ENCODE measurements at places on chromosomes 3 and 15.

DNA sequence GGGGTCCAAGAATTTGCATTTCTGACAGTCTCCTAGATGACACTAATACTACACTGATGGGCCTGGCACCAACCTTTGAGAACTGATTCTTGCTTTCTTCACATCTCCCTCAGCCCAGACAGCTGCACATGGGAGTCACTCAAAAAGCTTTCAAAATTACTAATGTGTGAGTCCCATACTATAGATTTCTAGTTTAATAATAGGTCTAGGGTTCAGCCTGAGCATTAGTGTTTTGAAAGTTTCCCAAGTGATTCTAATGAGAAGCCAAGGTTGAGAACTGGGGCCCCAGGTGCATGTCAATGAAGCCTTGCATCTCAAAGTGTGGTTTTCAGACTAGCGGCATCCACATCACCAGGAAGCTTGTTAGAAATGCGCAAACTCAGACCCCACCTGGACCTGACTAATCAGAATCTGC lies 159.9 kb upstream of the CMC1 start:
- H3K4me1 ChIP-seq: peaks cover 8% of the 10 kb centered on the region
- H3K36me3 ChIP-seq: no peaks in the 10 kb centered on the region
- H3K27me3 ChIP-seq: no peaks in the 10 kb centered on the region
- DNase-seq: no peak
- no peak overlapping the region for H3K4me3 ChIP-seq

- no peaks in the 10 kb centered on the region for H3K4me1 ChIP-seq
- H3K27ac ChIP-seq: no peak overlapping the region
- no peak overlapping the region for H3K4me3 ChIP-seq
- no peaks in the 10 kb centered on the region for H3K36me3 ChIP-seq
- DNase-seq: no peak
- no peaks in the 10 kb centered on the region for H3K27me3 ChIP-seq
Measured at GRCh38 chr3:121232309-121233225, 313.2 kb downstream of the POLQ start.

DNA sequence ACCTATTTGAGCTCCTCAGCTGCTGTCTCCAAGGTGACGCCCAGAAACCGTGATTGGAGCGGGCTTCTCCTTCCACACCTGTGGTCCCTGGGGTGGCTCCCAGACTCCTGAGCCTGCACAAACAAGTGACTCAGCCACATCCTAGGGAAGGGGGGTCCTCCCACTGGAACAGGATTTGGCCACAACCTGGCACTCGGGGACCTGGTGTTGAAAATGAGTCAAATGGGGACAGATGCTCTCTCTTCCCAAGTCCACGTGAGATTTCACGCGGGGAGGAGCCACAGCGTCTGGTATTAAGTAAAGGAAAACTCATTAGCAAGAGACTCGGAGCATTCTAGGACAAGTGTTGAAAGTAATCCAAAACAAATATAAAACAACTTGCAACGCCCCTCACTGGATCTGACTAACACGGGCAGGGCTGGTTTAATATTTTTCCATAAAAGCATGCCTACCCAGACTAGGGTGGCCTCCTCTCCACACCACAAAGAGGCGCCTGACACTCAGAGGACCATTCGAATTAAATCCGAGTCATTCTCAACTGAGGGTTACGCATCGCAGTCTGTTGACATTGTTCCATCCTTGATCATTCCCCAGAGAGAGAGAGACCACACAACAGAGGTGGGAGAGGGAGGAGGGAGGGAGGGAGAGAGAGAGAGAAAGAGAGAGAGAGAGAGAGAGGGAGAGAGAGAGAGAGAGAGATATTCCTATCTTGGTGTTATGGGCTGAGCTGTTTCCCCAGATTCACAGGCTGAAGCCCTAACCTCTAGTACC lies 74.4 kb downstream of the MGLL start:
- no peak for DNase-seq
- H3K27ac ChIP-seq: no peak overlapping the region
- peaks cover 13% of the 10 kb centered on the region for H3K4me1 ChIP-seq

DNA sequence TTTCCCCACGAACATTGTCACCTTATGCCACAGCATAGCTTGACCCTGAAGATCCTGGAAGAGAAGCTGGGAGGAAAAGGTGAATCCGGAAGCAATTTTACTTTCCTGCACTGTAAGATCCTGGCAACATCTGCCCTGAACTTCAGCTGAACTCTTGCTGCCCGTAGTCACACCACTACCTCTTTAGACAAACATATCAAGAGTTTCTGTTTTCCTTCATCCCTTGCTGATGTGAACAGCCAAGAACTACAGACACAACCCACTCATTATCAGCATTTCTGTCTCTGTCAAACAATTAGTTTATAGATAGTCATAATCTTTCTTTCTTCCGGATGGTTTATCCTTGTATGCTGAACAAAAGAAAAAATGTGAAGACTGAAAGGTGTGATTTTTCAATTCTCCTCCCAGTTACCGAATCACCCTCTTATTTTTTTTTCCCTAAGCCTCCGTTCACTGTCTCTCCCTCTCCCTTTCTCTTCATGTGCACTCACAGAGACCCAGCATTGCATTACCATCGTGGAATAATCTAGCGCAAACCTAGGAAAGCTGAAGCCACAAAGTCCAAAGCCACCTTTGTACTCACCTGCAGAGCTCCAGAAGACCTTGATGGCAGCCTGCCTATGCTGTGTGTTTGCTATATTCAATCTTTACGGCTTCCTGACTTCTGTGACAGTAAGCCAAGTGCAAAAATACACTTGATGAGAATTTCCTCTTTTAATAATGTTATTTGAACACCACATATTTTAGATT lies 229.2 kb downstream of the CDIN1 start:
- no peaks in the 10 kb centered on the region for H3K36me3 ChIP-seq
- H3K4me3 ChIP-seq: no peak overlapping the region
- H3K27ac ChIP-seq: no peak overlapping the region
- no peaks in the 10 kb centered on the region for H3K27me3 ChIP-seq
- DNase-seq: no peak

- H3K36me3 ChIP-seq: no peaks in the 10 kb centered on the region
- H3K4me3 ChIP-seq: no peak overlapping the region
- no peak overlapping the region for H3K27ac ChIP-seq
- no peak for DNase-seq
Measured at GRCh38 chr3:157805538-157805937, 300.7 kb downstream of the SHOX2 start.

- no peaks in the 10 kb centered on the region for H3K27me3 ChIP-seq
- no peaks in the 10 kb centered on the region for H3K4me1 ChIP-seq
- no peak for DNase-seq
- H3K36me3 ChIP-seq: no peaks in the 10 kb centered on the region
Measured at GRCh38 chr3:37574177-37574943, 287.3 kb upstream of the CTDSPL start.

DNA sequence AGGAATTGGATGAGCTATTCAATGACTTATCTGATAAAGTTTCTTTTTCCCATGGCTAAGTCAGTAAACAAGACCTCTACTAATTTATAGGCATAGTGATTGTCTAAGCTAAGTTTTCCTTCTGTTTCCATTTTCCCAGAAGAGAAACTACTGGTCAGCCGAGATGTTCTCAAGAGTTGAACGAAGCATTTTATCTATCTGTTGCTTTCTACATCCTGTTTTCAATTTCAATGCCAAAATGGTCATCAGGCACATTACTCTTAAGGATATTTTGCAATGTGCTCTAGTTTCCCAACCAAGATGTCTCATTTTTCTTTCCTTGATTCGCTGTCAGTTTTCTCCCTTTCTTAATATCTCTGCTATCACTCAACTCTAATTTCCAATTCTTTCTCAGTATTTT lies 228.7 kb downstream of the MBNL1 start:
- no peak overlapping the region for H3K4me3 ChIP-seq
- H3K36me3 ChIP-seq: no peaks in the 10 kb centered on the region
- H3K27me3 ChIP-seq: no peaks in the 10 kb centered on the region
- peaks cover 7% of the 10 kb centered on the region for H3K4me1 ChIP-seq

DNA sequence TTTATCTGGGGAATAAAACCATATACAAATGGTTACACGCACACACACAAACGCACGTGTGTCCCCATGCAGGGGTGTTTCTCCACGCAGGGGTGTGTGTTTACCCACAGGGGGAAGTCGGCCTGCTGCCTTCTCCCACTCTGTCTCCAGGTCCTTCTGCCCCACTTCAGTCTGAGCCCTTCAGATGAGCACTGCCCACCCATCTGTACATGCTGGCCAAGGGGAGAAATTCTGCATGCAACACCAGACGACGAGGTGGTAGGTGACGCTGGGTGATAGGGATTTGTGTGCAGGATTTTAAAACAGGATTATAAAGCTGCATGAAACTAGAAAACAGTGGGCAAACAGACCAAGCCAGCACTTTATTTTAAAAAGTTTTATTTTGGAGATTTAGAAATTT lies 122.5 kb downstream of the TJP1 start:
- no peak for DNase-seq
- no peak overlapping the region for H3K27ac ChIP-seq
- no peaks in the 10 kb centered on the region for H3K4me1 ChIP-seq
- peaks cover 10% of the 10 kb centered on the region for H3K36me3 ChIP-seq

GRCh38 chr3:147653367-147653923 lies 244.3 kb downstream of the ZIC1 start:
- no peak overlapping the region for H3K4me3 ChIP-seq
- no peaks in the 10 kb centered on the region for H3K27me3 ChIP-seq
- DNase-seq: no peak
- H3K4me1 ChIP-seq: peaks cover 5% of the 10 kb centered on the region
- no peak overlapping the region for H3K27ac ChIP-seq

DNA sequence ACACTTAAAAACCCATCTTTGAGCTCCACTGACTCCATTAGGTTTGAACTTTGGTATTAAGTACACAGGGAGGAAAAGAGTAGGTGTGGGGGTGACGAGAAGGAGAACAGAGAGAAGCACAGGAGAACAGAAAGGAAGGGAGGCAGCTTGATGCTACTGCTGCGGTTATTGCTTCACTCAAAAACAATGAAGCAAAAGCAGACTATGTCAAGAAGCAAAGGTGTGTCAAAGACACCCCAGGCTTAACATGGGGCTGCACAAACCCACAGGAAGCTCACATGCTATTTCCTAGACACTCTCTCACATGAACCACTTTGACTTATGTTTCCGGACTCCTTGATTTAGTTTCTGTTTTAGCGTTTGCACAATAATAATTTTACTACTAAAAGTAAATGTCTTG lies 961.0 kb upstream of the CFAP20DC start:
- no peaks in the 10 kb centered on the region for H3K36me3 ChIP-seq
- H3K27ac ChIP-seq: no peak overlapping the region
- H3K27me3 ChIP-seq: no peaks in the 10 kb centered on the region
- H3K4me1 ChIP-seq: no peaks in the 10 kb centered on the region
- no peak for DNase-seq
- no peak overlapping the region for H3K4me3 ChIP-seq

DNA sequence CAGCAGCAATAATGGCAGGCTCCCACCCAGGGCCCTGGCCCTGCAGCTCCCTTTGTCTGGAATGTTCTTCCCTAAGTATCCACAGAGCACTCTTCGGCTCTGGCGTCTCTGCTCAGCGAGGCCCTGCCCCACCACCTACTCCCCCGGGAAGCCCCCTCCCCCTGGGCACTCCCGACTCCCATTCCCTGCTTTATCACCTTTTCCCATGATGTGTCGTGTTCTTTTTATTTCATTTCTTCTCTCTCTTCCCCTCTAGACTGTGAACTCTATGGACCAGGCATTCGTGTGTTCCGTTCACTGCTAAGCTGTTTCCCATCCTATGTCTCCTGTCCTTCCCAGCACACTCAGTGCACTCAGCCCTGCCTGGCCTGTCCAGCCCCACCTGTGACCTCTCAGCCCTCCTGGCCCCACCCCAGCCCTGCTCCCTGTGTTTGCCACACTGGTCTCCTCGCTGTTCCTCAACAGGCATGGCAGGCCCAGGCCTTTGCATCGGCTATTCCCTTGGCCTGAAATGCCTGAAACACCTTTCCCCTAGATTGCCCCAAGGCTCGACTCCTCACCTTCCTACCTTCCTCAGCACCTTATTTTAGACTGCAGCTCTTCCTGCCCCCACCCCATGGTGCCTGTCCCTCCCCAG lies 107.4 kb downstream of the TPRA1 start:
- H3K27me3 ChIP-seq: no peaks in the 10 kb centered on the region
- no peak overlapping the region for H3K27ac ChIP-seq
- DNase-seq: no peak
- H3K4me3 ChIP-seq: no peak overlapping the region
- no peaks in the 10 kb centered on the region for H3K36me3 ChIP-seq

GRCh38 chr3:119834754-119835370 lies 53.0 kb downstream of the NR1I2 start:
- H3K4me1 ChIP-seq: no peaks in the 10 kb centered on the region
- no peaks in the 10 kb centered on the region for H3K27me3 ChIP-seq
- H3K4me3 ChIP-seq: no peak overlapping the region
- no peak for DNase-seq
- no peak overlapping the region for H3K27ac ChIP-seq

DNA sequence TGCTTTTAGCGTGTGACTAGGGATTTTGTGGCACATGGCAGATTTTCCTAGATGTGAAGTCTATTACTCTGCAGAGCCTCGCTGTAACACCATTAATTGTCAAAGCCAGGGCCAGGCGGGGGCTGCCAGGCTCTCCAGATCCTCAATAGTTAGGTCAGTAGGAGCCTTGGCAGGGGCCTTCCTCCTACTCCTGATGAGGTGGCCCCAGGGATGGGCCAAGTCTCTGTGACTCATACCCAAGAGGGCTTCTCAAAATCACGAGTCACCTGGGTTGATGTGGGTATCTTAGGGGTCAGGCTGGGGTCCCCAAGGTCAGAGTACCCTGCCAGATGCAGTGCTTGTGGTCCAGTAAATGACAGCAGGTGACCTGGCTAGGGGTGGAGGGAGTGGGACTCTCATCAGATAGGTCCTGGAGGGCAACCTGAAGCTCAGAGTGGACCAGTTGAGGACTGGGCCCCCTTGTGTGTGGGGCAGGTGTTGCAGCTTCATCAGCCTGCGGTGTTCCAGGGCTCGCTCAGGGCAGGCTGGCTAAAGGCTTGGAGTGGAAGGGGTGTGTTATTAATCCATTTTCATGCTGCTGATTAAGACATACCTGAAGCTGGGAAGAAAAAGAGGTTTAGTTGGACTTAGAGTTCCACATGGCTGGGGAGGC lies 88.5 kb upstream of the MYZAP start:
- no peak overlapping the region for H3K4me3 ChIP-seq
- DNase-seq: no peak
- H3K4me1 ChIP-seq: peaks cover 13% of the 10 kb centered on the region
- H3K36me3 ChIP-seq: no peaks in the 10 kb centered on the region
- no peak overlapping the region for H3K27ac ChIP-seq

- no peak overlapping the region for H3K27ac ChIP-seq
- H3K4me1 ChIP-seq: peaks cover 2% of the 10 kb centered on the region
- no peaks in the 10 kb centered on the region for H3K27me3 ChIP-seq
- DNase-seq: no peak
- H3K36me3 ChIP-seq: no peaks in the 10 kb centered on the region
Measured at GRCh38 chr15:95132774-95133173, 901.4 kb downstream of the MCTP2 start.

DNA sequence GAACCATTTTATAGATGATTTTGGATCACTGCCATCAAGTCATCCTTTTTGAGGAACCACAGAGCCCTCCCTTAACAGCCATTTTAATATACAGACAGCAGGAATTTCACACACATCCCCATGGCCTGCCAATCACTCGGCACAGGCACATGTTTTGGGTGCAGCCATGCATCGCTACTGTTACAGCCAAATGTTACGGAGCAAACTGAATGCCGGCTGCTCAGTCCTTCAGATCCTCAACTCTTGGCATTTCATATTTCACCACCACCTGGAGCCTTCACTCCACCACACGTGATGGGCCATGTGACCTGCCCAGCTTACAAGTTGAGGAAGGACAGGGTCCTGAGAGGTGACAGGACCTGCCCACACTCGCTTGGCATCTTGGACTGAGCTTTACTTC lies 90.8 kb downstream of the OXNAD1 start:
- H3K4me3 ChIP-seq: no peak overlapping the region
- H3K4me1 ChIP-seq: peaks cover 7% of the 10 kb centered on the region
- H3K27me3 ChIP-seq: no peaks in the 10 kb centered on the region
- no peak for DNase-seq

GRCh38 chr3:171747223-171747920 lies 62.9 kb downstream of the PLD1 start:
- no peak for DNase-seq
- H3K4me1 ChIP-seq: peaks cover 2% of the 10 kb centered on the region
- H3K36me3 ChIP-seq: no peaks in the 10 kb centered on the region
